Activated naive CD4-positive, alpha-beta T cell (primary cell): ENCODE measurements at places on chromosomes 3 and 15.

GRCh38 chr15:86876387-86876944 is 796.8 kb downstream of the AGBL1 start:
- DNase-seq, result no peak

DNA sequence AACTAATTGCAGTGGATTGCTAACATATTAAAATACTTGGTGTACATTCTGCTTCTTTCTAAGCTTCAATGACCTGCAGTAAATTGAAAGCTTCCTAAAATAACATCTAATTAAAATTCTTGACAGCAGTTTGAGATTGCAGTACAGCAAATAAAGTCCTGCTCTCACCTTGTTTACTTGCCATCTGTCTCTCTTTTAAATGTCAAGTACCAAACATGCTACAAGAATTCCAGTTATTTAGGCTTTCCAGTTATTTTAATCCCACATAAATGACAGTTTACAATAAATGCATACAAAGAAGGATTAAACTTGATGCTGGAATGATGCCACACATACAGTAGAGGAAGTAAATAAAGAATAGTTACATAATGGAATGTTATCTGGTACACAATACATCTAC is 33.2 kb downstream of the CBLB start:
- no peak for DNase-seq

- no peak for DNase-seq
These were observed 62.1 kb downstream of the PLXNA1 start for GRCh38 chr3:127044996-127045395.

DNA sequence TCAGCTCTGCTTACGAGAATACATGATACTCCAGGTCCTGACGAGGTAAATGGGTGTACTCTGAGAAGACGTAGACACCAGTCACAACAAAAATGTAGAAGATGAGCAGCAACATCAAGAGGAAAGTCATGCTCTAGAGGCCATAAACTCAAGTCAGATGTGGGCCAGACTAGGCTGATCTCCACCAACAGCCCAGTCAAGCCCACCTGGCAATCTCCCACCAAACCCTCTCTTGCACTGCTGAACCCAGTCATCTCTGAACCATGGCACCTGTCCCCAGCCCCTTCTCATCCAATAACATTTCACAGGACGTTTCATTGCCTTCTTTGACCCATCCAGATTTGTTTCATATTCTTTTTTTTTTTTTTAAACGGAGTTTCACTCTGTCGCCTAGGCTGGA is 10.8 kb upstream of the PDIA3 start:
- DNase-seq, result no peak

DNA sequence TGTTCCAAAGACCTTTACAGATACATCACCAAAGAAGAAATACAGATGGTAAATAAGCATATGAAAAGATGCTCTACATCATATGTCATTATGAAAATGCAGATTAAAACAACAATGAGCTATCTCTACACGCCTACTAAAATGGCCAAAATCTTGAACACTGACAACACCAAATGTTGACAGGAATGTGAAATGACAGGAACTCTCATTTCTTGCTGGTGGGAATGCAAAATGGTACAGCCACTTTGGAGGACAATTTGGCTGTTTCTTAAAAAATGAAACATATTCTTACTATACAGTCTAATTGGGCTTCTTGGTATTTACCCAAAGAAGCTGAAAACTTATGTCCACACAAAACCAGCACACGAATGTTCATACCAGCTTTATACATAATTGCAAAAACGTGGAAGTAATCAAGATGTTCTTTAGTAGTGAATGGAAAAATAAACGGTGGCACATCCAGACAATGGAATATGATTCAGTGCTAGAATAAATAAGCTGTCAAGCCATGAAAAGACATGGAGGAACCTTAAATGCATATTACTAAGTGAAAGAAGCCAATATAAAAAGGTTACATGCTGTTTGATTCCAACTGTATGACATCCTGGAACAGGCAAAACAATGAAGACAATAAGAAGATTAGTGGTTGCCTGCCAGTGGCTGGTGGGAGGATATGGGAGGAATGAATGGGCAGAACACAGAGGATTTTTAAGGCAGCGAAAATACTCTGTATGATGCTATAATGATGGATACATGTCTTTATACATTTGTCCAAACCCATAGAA is 81.3 kb upstream of the NEDD4 start:
- no peak for DNase-seq

GRCh38 chr15:34796847-34797435 is 1.6 kb upstream of the ACTC1 start:
- DNase-seq, result no peak

GRCh38 chr3:176971613-176972174 is 225.6 kb downstream of the TBL1XR1 start:
- DNase-seq, result no peak
